Activated CD4-positive, CD25-positive, alpha-beta regulatory T cell treated with anti-CD3 and anti-CD28 coated beads, Interleukin-2, amount 50 U/mL, for 72 hours (primary cell): ENCODE measurements at places on chromosomes 3 and 15.

DNA sequence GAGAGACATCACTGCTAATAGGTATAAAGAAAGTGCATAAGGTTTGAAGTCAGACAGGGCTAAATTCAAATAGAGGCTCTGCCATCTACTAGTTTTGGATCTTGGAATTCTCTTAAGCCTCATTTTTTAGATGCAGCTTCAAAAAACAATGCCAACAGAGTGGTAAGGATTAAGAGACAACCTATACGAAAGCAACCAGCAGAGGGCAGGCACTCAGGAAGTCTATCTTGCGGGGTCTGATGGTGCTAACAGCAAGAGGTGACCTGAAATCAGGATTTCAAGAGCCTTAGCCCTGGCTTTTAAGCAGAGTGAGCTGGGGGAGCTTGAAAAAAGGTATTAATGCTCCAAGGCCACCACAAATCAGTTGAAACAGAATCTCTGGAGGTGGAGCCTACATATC lies 40.7 kb downstream of the LDHAL6B start:
- no peak for DNase-seq

GRCh38 chr15:100983221-100983620 lies 64.1 kb downstream of the LRRK1 start:
- DNase-seq, result no peak

- DNase-seq, result no peak
These were observed 11.1 kb downstream of the RBMS3 start for GRCh38 chr3:29291982-29292363.

GRCh38 chr15:58284293-58284692 lies 146.1 kb downstream of the AQP9 start:
- no peak for DNase-seq

DNA sequence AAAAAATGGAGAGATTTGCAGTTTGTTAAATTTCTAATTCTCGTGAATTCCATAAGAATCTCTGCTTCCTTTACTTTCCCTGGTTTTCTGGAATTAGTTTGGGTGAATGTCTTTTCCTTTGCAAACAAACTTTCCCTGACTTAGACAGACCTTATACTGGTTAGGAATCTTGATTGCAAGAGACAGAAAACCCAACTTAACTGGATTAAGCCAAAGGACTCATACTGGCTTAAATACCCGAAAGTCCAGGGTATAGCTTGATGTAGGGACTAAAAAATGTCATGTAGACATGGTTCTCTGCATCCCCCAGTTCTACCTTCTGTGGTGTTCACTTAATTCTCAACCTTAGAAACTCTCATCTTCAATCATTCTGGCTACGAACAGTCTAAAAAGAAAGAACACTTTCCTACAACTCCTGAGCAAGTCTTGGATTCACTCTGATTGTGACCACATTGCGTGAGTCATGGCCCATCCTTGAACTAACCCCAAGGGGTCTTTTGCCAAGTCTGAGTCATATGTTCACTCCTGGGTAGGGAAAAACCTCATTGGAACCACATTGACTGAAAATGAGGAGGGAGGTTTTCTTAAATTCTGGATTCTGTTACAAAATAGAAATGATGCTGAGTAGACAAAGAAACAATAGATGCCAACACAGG lies 136.0 kb upstream of the DAZL start:
- DNase-seq, result no peak

- DNase-seq, result no peak
These were observed 1055.7 kb downstream of the NAALADL2 start for GRCh38 chr3:175914785-175915184.

DNA sequence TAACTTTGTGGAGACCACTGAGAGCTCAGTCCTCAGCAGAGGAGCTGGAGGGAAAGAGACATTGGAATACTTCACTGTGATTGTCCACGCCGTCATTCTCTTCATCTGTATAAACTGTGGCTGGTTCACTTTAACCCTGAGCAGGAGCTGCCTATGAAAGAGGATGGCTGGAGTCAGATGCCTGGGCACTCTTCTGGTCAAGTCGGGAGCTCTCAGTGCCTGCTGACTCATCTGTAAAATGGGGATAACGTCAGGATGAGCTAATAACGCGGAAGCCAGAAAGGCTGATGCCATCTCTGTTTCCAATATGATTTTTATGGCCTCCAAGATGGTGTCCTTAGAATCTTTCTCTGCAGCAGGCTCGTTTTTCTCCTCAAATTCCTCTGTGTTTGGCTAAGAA lies 51.6 kb upstream of the MRPS22 start:
- no peak for DNase-seq

GRCh38 chr15:78290222-78290621 lies 9.2 kb downstream of the SKIC8 start:
- DNase-seq, result no peak

- DNase-seq, result no peak
These were observed 28.9 kb downstream of the RARB start for GRCh38 chr3:25456723-25457670.

DNA sequence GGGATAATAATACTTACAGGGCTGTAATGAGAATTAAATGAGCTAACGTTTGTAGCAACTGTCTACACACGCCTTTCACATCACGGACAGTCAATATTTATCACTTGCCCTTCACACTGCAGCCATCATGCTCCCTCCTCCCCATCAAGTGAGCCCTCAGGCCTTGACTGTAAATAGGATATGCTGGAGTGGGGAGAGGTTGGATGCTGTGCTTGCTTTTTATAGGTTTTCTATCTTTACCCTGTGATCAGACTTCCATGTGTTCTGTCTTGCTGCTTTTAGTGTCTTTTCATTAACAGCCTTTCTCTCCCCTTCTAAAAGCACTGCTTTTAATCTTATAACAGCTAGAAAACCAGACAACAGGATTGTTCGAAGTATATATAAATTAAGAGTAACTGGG lies 12.8 kb upstream of the MAGEF1 start:
- no peak for DNase-seq

DNA sequence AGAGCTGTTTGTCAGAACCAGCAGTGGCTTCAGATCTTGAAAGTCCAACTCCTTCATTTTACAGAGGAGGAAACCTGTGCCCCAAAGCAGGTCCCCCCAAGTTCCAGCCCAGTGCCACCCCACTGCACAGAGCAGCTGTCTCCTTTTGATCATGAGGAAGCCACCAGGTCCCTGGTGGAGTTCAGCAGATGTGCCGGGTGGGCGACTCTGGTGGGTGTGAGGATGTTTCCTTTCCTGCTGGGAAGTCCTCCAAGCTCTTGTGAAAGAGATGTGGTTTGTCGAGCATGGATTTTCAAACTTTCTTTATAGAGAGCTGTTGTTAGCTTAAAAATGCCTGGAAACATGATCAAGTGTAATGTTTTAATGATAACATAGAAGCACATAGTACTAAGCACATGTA lies 52.0 kb downstream of the SMAD3 start:
- DNase-seq, result no peak

- DNase-seq, result peak; percentile 61
These were observed 20.4 kb upstream of the SATB1 start for GRCh38 chr3:18445401-18446148.

DNA sequence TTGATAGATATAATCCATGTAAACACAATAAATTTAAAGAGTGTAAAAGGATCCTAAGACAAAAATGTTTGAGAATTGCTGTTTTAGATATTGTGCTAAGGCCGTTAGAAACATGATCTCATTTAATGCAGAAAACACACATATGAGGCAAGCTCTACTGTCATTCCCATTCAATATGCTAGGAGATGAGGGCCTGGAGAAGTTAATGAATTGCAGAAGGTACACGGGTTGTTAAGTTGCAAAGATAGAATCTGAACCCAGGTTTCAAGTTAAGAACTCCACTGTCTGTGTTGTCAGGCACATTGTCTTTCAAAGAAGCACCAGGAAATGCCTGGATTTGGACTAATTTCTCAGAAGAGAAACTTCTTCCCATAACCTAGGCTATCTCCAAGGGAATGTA lies 65.1 kb upstream of the SAMMSON start:
- DNase-seq, result no peak

GRCh38 chr3:132228923-132229322 lies 88.3 kb upstream of the ACP3 start:
- no peak for DNase-seq

DNA sequence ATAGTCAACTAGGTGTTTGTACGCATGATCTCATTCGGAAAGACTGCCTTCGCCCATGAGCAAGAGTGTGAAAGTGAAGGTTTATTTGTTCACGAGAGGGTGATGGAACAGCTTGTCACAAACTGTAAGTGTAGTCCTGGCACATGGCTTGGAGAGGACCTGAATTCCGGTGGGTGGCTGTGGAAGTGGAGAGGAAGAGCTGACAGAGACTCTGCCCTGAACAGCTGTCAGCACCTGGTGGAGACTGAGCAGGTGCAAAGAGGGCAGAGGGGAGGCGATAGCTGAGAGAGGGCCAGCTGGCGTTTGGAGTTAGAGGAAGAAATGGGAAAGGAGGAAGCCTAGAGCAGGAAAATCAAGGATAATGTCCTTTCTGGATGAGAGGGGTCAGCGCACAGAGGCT lies 155.7 kb downstream of the EEFSEC start:
- no peak for DNase-seq

- no peak for DNase-seq
These were observed 57.9 kb downstream of the RASGRF1 start for GRCh38 chr15:79032656-79033055.

DNA sequence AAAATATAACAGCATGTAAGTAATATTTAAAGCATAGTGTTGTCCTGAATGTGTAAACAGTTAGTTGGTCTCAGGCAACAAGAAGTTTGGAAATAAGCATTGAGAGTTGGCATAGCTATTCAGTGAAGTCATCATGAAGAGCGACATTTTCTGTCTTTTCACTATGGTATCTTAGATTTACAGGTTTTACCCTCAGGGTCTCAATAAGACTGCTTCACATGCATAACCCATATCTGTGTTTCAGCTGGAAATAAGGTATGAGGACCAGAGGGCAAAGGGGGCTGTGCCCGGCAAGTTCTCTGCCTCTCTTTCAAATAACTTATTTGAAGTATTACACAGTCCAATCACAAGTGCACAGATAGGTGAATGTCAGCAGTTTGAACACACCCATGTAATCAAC lies 290.2 kb upstream of the CNTN3 start:
- DNase-seq, result no peak

GRCh38 chr3:134059671-134060560 lies 30.2 kb upstream of the SLCO2A1 start:
- DNase-seq, result no peak

DNA sequence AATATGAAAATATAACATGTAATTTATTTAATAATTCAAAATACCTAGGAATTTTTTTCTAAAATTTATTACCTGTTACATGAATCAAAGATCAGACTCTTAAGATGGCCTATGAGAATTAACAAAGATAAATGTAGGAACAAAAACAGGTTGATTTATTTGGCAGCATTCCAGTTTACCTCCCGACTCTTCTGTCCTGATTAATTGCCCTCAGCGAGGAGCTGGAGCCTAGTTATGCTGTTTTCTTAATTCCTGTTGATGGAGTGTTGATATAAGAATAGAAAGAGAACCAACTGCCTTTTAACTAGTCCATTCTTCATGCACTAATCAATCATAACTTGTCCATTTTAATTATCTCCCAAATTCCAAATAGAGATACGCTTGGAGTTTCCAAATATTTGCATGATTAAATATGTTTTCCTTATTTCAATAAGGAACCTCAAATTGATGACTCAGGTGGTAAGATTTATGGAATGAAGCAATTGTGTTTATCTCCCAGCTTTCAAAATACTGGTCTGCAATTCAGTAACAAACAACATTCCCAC lies 10.6 kb upstream of the CPB1 start:
- DNase-seq, result no peak

- no peak for DNase-seq
These were observed 14.2 kb downstream of the IFT80 start for GRCh38 chr3:160384639-160385318.

GRCh38 chr3:34934660-34935059 lies 704.7 kb upstream of the ARPP21 start:
- DNase-seq, result no peak

DNA sequence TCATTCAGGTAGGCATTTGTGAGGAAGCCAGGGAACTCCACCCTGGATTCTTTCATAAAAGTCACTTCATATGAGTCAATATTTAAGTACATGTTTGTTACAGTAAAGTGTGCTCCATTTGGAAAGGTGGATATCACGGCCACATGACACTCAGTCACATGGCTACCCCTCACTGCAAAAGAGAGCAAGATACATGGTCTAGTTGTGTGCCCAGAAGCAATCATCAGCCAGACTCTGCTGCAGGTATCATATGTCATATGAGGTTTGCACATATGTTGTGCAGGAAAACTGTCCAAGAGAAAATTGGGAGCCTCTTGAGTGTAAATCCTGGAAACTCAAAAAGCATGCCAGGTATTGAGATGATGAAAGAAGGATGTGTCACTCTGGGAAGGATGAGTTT lies 55.0 kb upstream of the NMNAT3 start:
- no peak for DNase-seq

- no peak for DNase-seq
These were observed 271.9 kb upstream of the TPRG1 start for GRCh38 chr3:188899881-188900280.

GRCh38 chr3:36700537-36701248 lies 63.7 kb downstream of the DCLK3 start:
- DNase-seq, result no peak

DNA sequence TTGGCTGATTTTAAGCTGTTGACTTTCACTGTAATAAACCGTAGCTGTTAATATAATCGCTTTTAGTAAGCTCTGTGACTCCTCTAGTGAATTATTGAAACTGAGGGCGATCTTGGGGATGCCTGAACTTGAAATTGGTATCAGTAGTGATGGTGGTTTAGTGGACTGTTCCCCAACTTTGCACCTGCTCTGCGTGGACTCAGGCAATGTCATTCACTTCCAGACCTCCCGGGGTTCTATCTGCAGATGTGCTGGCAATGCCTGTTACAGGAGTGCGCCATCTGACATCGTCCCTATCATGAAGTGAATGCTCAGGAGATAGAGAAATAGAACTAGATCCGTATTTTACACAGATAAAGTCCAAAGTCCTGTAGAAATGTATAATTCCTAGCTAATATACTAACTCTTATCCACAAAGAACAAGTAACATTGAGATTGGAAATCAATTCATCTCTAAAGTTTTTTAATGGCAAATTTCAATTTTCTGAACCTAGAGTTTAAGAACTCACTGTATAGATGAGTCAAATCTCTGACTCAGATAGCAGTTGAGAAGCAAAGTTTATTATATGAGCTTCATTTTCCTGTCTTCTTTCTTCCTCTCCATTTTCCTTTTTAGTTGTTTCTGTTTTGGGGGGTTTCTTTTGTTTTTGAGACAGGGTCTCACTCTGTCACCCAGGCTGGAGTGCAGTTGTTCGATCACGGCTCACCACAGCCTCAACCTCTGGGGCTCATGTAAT lies 51.8 kb downstream of the HEG1 start:
- no peak for DNase-seq

DNA sequence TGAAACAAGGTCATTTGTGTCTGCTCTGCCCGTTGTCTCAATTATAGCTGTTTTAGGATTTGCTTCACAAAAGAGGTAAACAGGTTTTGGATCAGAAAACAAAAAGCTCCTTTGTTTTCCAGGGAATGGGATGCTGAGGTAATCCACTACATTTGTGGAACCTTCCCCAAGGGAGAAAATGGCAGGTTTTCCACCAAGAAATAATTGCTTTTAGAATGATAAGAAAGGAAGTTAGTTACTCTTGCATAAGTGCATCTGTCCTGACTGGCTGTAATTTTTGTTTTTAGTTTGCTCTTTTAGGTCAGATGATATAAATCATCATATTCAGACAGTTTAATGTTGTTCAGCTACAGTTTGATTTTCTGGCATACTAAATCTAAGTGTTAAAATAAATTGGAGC lies 198.5 kb upstream of the COL8A1 start:
- no peak for DNase-seq

- DNase-seq, result no peak
These were observed 79.3 kb downstream of the SHQ1 start for GRCh38 chr3:72768936-72769335.
